ENCODE measurements at places on chromosomes 3 and 15.

DNA sequence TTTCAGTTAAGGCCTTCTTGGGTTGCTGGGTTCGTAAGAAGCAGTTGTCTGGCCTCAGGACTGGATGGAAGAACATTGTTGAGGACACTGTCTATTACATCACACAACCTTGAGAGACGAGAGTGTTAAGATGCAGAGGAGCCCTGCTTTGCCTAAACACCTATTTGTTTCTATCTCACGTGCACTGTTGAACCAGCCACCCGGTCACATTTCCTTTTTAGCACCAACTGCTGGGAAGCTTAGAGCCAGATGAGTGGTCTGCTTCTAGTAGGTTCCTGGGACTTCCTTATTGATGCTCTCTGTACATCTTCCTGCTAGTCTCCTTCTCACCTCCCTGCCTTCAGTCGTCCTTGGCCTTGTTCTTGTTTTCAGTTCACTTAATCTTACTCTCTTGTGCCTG lies 22.3 kb downstream of the CAND2 start:
- no peak for DNase-seq

- no peak for DNase-seq
Measured at GRCh38 chr15:22226034-22226790, 145.9 kb downstream of the OR4M2 start.

DNA sequence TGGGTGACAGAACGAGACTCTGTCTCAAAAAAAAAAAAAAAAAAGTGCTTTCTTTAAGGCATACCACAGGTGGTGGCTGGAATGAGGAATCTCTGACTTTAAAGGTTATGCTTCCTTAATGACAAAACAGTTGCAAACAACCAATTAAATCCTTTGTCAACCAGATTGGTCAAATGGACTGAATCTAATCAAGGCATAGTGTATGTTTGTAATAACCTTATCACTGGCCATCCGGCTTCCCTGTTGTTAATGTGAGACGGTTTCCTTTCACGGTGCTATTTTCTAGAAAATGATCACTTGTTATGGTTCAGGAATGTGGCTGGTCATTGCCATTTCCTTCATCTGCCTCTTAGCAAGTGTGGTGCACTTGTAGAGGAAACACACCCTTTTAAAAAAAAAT lies 75.9 kb downstream of the FLNB start:
- no peak for DNase-seq

DNA sequence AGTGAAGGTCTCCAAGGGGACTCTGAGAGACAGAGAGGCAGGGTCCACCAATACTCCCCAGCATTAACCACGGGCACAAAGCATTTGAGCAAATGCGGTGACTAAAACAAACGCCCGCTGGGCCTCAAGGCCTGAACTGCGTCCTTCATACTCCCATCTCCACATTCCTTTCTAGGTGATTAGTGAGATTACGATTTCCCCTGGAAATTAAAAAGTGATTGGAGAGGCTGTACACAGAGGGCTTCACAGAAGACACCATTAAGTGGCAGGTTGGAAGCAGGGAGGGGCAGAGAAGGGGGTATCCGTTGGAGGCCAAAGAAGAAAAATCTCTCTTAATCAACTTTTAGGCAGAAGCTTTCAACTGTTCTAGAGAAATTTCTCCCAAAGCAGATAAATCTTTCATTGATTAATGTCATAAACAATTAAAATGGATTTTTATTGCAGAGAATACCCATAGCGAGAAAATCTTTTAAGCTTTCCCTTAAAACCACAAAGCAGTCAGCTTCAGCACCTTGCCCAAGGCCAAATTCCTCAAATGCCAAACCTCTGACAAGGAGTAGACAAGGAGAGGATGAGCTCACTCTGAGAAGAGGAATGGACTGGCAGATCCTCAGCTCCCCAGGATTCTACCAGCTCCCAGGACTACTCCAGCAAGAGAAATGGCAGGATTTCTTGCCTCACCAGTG lies 38.2 kb downstream of the MB21D2 start:
- no peak for DNase-seq

DNA sequence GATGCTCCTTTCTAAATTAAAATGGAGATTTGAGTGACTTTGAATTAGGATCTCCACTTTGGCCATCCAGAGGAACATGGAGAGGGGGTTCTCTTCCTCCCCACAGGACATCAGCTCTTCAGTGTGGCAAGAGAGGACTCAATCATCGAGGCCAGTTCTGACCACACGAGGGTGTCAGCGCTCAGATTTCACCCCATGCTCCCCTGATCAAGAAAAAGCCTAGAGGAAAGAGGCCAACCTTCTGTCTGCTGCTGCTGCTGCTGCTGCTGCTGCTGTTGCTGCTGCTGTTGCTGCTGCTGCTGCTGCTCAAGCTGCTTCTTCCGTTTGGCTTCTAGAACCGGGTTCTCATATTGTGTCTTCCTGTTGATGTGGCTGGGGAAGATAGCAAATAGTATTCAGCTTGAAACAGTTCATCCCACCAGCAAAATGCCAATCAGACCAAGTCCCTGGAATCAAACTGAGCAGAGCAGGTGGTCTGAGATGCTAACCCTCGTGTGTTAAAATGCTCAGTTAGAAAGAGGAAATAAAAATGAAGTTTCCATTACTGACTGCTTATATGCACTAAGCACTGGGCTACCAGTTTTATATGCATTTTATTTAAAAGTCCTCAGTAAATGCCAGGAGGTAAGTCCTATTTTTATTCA lies 599.0 kb downstream of the MAGI1 start:
- peak; percentile 34 for DNase-seq

DNA sequence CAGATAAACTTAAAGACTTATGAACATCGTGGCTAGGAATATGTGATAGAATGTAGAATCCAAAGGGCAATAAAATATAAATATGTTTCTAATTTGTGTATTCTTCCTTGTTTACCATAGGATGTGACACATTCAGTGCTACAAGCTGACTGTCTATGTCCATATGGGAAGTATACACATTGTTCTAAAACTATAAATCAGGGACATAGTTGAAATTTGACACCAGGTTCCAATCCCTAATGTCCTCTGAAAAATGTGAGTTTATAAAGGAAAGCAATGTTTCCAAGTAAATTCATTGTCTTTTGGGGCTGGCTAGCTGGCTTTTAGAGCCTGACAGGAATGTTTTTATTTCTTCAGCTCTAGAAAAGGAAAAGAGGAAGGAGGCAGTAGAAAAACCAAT lies 273.6 kb downstream of the CNTN4 start:
- DNase-seq, result no peak

DNA sequence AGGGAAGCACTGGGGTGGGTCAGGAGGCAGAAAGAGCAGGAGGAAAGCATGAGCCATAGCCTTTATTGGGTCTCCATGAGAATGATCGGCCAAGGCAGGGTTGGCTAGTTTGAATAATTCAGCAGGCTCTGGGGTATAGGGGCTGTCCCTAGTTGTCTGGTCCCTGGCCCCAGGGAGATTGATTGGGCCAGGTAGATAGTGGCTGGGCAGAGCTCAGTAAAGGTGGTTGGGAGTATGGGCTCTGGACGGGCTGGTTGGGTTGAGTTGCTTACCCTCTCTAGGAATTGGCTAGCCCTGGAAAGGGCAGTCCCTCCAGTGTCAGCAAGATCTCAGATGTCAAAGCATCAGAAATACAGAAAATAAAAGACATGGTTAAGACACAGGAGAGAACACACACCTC lies 148.1 kb downstream of the SHQ1 start:
- no peak for DNase-seq

- DNase-seq, result no peak
Measured at GRCh38 chr3:172696357-172696756, 14.5 kb downstream of the NCEH1 start.

DNA sequence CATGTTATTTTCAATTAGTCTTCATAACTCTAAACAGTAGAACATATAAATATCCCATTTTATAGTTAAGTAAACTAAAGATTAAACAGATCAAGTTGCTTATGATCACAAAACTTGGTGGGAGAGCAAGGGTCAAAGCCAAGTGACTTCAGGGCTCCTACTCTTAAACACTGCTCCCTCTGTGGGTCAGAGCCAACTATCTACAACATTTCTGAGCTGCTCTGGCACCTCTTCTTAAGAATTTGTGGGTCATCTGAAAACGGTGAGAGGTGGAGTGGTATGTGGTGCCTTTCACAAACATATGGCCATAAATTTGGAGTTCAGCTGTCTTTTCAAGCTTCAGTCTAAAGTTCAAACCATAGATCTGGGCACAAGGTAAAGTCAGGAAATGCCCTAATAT lies 10.9 kb downstream of the ATG3 start:
- DNase-seq, result no peak

DNA sequence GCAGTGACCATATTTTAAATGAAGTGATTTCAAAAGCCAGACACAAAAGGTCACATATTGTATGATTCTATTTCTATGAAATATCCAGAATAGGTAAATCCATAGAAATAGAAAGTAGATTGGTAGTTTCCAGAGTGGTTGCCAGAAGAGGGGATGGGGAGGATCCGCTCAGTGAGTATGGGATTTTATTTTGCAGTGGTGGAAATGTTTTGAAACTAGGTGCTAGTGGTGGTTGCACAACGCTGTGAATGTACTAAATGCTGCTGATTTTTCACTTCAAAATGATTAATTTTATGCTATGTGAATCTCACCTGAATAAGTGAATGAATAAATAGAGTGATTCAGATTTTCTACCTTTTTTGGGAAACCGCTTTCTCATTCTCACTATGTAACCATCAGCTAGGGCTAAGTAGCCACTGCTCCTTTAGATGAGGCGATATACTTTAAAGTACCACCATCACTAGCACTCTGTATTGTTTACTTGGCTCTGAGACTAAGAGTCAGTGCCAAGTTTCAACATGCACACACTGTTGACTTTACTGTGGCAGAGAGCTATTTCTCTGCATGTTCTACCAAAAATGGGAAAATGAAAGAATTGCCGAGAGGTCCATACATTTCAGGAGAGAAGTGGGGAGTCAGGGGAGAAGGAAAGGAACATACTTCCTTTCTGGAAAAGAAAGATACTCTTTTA lies 90.7 kb upstream of the GOLIM4 start:
- DNase-seq, result no peak

DNA sequence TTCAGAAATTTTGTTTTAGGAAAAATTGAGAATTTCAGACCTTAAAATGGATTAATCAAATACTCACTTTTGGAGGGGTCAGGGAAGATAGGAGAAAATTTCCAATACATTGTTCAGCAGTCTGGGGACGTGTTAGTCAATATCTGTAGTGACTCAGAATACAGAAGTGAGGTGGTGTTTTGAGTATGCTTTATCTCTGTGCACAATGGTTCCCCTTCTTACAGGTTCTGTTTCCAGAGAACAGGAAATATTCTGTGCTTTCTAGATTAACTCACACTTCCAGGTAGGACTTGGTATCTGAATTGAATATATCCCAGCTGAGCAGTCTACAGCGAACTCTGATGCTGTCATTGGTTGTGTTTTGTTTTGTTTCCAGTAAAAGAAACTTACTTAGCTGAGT lies 30.7 kb upstream of the CCDC54 start:
- no peak for DNase-seq

DNA sequence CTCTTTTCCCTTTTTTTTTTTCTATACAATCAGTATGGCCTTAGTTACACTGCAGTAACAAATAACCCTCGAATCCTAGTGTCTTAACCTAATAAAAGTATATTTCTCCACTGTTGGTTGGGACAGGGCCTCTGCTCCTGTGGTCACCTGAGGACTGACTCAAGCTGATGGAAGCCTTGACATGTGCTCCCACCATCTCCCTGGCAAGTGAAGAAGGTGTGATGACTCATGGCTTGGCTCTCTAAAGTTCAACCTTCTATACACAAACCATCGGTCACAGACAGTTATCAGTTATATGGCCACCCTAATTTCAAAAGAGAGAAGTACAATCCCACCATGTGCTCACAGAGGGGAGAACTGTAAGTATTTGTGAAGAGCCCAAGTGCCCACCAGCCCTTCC lies 65.8 kb upstream of the CACNA2D3 start:
- DNase-seq, result no peak

DNA sequence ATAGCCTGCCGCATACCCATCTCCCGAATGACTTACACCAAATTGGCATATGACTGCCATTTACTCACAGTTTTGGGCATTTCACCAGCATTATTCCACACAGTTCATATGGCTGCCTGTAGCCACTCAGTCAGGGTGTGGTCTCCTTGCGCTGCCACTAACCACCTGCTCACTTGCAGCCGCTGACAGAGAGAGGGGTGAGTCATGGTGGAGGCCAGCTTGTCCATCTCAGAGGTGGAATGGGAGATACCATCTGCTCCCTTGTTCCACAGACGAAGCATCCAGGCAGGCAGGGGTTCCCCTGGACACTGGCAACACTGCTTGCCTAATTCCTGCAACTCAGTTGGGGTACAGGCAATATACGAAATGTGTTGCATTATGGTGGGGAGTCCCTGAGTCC lies 15.6 kb downstream of the CCRL2 start:
- no peak for DNase-seq

DNA sequence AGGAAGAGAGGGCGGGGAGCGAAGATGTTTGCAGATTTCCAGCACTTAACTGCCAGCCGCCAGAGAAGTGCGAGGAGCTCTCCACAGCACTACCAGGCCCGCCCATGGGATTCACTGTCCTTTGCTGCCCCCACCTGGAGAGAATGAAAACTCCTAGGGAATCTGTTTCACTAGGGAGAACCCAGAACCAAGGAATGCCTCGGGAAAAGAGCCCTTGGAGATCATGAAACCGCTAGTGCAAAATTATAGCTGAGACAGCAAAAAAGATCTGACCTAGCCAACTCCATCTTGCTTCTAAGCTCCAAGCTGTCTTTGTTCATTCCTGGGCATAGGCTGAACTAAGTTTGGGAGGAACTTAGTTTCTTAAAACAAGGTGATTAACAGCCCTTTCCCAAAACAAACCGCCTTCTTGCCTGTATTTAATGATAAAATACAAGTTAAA lies 82.6 kb upstream of the GCNT3 start:
- peak; percentile 71 for DNase-seq

DNA sequence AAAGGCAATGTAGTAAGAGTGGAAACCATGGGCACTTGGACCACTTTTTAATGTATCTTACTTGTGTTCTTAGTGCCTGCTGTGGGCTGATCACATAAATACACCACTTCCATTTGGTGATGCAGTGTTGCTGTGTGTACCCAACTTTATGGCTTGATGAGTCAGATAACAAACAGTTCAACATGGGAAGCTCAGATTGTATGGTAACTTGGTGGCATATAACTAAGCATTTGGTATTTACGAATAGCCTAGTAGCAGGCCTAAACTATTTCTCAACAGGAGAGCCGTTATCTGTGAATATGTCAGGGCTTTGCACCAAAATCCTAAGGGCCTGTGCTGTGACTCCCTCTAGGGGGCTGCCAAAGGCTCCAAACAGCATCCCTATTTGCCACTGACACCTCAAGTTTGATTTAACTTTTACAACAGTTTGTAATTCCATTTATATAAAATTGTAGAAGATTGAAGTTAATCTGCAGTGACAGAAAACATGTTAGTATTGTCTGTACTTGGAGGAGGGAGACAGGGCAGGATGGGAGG lies 640.4 kb upstream of the CADM2 start:
- DNase-seq, result no peak

DNA sequence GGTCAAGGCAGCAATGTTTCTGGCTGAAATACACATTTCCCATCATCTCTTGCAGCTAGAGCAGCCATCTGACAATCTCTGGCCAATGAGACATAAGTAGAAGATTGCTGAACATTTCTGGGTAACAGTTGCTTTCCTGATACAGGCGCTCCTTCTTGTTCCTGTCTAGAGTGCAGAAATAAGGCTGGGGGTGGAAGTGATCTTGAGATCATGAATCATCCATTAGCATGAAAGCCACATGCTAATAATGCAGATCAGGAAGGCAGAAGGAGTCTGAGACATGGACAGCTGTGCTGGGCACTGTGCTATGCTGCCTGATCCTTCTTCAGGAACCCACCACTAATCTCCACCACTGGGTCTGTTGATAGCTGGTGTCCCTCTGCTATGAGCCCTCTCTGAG lies 14.8 kb upstream of the TMEM108 start:
- DNase-seq, result no peak

GRCh38 chr3:8472549-8472948 lies 29.1 kb upstream of the LMCD1 start:
- DNase-seq, result no peak

Measured in anterior cingulate cortex (tissue), 58 donors.